ENCODE measurements at places on chromosomes 3 and 15.

GRCh38 chr3:195921334-195921791, 13.0 kb upstream of the TNK2 start:
- no peak for DNase-seq

DNA sequence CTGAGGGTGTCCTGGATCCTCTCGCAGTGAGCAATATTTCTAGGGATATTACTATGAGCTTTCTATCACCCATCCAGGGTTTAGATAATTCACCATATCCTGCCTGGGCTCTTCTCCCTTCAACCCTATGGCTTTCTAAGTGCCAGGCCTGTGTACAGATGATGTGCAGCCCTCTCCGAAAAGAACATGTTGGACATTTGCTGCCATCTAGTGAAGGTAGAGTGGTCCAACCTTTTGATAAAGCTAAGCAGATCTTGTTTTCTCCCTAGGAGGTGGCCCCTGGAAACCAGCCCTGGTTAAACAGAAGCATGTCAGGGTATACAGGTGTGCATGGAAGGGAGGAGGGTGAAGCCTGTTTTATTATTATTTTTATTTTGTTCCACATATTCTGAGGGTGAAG, 27.9 kb upstream of the SCN10A start:
- DNase-seq, result peak; percentile 45

DNA sequence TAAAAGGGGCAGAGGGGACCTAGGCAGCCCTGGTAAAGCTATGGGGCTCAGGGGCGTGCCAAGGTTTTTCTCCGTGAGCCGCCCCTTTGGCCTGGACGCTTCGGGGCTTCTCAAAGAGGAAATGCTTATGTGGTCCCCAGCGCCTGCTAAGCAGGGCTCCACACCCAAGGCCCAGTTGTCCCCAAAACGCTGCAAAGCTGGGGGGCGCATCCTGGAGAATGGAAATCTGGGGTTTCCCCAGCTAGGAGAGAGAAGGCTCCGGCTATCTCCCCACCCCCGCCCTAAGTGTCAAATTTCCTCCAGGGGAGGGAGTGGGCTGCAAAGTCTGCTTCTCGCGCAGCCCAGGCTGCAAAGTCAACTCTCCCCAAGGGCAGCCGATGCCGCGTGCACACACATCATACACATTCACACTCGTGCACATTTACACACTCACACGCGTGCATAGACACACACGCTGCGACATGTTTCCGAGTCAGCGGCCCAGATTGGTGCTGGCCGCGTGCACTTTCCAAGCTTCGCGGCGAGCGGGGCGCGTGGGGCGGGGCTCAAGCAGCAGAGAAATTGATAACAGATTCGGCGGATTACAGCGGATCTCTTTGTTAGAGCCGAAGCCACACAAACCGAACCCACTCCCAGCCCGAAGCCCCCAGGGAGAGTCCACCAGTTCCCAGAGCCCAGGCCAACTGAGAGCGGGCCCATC, 4.5 kb downstream of the WNT5A start:
- peak; percentile 76 for DNase-seq

- no peak for DNase-seq
Observed at GRCh38 chr3:34001022-34001421, 202.6 kb downstream of the PDCD6IP start.

DNA sequence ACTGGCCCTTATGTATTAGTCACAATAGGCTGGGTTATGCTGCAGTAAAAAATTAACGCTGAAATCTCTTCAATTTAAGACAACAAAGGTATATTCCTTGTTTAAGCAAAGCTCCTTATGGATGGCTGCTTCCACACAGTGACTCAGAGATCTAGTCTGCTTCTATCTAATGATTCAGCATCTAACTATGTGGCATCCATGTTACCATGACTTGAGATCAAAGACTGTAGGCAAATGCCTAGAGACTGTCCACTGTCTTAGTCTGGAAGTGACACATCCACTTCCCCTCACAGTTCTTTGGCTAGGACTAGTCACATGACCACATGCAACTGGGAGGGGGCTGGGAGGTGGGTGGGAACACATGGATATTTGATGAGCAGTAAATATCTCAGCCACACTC, 61.3 kb upstream of the PSMD6 start:
- no peak for DNase-seq

- peak; percentile 31 for DNase-seq
Observed at GRCh38 chr3:172194702-172195406, 155.5 kb downstream of the FNDC3B start.

DNA sequence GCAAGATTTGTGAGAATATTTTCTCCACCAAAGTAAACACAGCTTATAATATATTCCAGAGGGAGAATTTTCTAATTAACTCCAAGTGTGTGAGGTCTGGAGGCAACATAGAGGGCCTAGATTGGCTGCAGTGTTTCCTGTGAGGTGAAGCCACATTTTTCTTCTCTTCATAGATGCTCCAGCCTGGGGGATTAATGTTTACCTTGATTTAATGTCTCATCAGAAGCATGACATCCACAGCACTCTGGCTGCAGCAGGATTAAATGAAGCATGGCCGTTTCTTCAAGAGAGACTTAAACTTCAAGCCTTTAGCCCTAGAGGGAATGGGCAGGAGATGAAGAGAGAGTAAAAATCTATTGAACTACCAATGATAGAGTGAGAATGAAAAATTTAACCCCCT, 137.9 kb upstream of the ZBTB20 start:
- DNase-seq, result no peak

DNA sequence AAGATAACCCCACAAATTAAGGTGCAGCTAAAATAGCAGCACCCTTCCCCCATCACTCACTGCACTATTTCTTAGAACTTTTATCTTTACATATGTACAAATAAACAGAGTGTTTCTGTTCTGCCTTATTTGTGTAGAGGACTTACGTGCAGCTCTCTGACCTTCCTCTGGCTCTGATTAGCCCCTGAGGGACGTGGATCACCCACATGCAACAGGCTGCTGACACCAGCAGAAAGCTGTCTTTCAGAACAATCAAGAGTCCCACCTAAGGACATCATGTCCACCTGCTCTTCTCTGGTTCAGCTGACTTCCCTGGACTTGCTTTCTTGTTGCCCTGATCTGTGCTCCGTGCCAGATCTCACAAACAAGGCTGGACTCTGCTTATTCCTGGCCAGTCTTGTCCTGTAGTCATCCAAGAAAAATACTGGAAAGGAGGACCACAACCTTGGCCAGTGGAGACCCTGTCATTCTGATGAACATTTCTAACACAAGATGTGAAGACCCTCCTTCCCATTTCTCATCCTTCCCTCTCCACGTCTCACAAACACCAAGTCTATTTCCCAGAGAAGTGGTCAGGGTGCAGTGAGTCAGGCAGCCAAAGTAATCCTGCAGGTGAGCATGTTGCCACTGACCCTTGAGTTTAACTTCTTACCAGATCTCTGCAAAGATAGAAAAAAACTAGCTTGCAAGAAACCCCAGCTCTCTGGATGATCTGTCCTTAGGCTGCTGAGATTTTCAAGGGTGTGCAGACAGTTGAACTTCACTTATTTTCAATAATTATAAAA, 243.6 kb upstream of the ICE2 start:
- no peak for DNase-seq

- DNase-seq, result no peak
Observed at GRCh38 chr3:108863799-108864135, 41.2 kb downstream of the TRAT1 start.

GRCh38 chr3:43998836-43999727, 242.6 kb upstream of the TOPAZ1 start:
- peak; percentile 66 for DNase-seq

DNA sequence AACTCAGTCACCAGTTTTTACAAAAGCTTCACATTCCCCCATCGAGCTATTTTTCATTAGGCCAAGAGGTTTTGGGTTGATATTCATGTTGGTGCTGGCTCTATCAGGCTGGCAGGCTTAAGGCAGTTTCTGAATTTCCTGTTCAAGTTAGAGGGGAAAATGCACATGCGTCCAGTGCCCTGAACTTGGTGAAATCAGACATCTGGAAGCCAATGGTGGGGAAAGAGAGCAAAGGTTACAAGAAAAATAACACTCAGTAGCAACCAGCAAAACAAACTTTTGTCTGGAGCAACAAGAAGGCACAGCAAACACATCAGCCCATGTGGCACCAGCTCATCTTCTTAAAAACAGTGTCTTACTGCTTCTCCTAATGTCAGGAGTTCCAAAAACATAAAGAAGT, 155.6 kb upstream of the TSC22D2 start:
- peak; percentile 89 for DNase-seq

- DNase-seq, result no peak
Observed at GRCh38 chr15:65027593-65027992, 1.8 kb downstream of the MTFMT start.

DNA sequence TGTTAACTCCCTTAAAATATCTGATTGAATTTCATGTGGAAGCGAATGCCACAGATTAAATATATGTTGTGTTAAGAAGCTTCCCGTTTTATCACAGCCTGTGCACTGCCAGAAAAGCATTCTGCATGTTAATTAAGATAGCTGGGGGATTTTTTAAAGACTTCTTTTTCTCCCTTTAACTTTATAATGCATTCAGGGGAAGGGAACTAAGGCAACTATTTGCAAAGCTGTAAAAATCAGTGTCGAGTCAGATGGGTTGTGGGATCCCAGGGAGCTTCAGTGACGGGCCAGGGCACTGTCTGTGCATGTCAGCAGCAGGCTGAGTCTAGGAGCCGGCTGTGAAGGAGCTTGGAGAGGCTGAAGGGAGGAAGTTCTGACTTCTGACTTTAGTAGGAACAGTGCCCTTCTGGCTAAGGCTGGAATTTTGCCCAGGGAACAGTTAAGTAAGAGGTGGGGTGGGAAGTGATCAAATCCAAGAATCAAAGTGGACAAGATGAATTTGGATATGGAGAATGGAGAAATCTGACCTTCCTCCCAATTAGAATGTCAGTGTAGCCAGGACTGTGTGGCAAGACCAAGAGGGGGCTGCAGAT, 77.7 kb downstream of the ABHD5 start:
- peak; percentile 98 for DNase-seq

DNA sequence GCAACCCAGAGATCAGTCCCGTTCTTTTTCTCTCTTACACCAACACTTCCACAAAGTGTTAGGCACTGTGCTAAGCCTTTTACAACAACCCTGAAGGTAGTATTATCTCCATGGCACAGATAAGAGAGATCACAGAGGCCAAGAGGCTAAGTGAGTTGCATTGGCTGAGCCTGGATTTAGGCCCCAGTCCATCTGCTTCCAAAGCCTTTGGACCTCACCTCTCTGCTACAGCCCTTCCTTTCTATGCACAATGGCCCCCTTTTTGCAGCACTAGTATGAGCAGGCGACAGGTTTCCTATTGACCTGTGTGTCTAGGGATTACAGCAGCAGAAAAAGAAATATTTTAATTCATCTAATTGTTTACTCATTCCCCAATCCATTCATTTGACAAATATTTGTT, 76.2 kb downstream of the CRYGS start:
- DNase-seq, result no peak

- DNase-seq, result no peak
Observed at GRCh38 chr3:120130656-120131055, 36.4 kb upstream of the GSK3B start.

GRCh38 chr3:14133876-14134275, 9.0 kb downstream of the TMEM43 start:
- DNase-seq, result no peak

DNA sequence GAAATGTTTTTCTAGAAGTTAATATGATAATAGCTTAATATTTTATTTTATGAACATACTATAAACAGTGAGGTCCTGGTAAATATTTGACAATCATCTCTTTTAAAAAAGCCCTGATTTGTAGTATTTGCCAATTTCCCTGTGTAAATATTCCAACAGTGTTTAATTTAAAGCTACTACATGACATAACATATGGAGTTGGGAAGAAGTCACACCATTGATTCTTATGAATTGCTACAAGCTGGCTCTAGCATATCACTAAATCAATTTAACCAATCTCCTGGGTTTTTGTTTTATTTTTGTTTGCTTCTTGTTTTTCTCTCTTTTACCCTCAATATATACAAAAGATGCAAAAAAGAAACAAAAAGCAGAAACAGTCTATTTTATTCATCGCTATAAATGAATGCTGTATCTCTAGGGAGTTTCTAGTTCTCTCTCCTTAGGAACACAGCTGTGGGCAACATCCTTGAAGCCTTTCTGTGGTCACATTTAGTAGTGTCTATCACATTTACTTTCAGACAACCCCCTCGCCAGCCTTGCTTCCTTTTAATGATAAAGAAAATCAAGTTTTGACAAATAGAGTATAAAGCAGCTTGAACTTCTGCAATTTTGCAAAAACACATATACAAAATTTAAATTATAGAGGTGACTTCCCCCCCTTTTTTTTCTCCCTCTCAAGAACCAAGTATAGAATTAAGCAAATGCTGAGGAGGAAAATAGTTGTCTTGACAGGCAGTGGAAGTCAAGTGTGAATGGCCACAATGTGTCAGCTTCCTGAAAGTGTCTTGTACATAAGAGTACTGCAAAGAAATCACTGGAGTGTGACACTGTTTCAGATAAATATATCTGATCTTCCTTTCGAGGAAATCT, 21.4 kb downstream of the CCR1 start:
- DNase-seq, result no peak

GRCh38 chr15:69145149-69145693, 15.2 kb upstream of the GLCE start:
- DNase-seq, result no peak

DNA sequence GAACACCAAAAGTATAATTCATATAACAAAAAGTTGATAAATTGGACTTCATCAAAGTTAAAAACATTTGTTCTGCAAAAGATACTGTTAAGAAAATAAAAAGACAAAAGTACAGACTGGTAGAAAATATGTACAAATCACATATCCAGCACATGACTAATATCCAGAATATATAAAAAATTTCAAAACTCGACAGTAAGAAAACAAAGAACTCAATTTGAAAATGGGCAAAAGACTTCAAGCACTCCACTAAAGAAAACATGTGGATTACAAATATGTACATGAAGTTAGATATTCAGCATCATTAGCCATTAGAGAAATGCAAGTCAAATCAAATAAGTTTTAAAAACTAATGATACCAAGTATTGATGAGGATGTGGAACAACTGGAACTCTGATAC, 6.7 kb downstream of the GK5 start:
- peak; percentile 21 for DNase-seq

DNA sequence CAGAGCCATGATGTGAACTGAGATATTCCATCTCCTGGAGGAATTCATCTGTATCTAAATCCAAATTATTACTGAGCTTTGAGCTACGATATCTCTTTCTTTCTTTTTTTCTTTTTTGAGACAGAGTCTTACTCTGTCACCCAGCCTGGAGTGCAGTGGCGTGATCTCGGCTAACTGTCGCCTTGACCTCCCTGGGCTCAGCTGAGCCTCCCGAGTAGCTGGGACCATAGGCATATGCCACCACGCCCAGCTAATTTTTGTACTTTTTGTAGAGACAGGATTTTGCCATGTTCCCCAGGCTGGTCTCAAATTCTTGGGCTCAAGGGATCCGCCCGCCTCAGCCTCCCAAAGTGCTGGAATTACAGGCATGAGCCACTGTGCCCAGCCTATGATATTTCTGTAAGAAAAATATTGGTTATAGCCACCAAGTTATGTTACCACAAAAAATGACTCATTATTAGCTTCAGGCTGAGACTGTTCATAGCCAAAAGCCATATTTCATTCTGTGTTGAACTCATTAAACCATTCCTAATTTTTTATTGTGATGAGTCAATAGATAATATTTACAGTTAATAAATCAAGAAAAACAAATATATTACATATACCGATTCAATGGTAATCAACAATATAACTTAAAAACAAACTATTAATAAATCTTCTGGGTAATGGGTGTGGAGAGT, 27.1 kb upstream of the SLC30A4 start:
- peak; percentile 59 for DNase-seq

GRCh38 chr15:89542369-89542768, 32.9 kb upstream of the TICRR start:
- no peak for DNase-seq
